ENCODE measurements at places on chromosomes 13 and 19. TPM values are rescaled to one million over a fixed set of nuclear protein-coding genes. Genes with fewer than 3 reads are reported as not detected.

DNA sequence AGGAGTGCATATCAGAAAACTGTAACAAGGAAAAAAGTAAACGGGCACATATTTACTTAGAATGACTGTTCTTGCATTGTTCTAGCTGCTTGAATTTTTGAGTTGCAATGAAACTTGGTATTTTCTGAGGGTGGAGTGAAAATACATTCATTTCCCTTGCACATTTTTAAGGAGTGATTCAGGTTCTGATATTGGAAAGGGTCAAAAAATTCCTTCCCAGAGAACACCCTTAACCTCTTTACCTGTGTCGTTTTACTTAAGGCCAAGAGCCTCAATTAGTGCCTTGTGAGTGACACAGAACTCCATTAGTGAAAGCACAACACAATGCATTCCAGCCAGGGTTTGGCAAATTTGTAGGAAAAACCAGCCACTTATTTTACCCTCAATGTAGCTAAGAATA is 2.3 kb downstream of the ITGBL1 start:
- no peak overlapping the region for H3K27ac ChIP-seq
- no peaks in the 10 kb centered on the region for H3K4me1 ChIP-seq
- H3K36me3 ChIP-seq, result no peaks in the 10 kb centered on the region
- no peaks in the 10 kb centered on the region for H3K27me3 ChIP-seq
- H3K4me3 ChIP-seq, result no peak overlapping the region
- DNase-seq, result no peak

- no peaks in the 10 kb centered on the region for H3K36me3 ChIP-seq
- H3K27ac ChIP-seq, result peak within 1 kb of the TSS; percentile 57
- peaks cover 7% of the 10 kb centered on the region for H3K27me3 ChIP-seq
Observed at GRCh38 chr19:11577451-11578257, at the start of gene ACP5. TSS of gene ACP5 (minus strand) at chr19:11577645. CDS start at chr19:11577317, 328 bp downstream.

GRCh38 chr13:28557725-28558520 is 63.0 kb upstream of the FLT1 start:
- peaks cover 9% of the 10 kb centered on the region for H3K4me1 ChIP-seq
- no peaks in the 10 kb centered on the region for H3K27me3 ChIP-seq
- no peaks in the 10 kb centered on the region for H3K36me3 ChIP-seq

DNA sequence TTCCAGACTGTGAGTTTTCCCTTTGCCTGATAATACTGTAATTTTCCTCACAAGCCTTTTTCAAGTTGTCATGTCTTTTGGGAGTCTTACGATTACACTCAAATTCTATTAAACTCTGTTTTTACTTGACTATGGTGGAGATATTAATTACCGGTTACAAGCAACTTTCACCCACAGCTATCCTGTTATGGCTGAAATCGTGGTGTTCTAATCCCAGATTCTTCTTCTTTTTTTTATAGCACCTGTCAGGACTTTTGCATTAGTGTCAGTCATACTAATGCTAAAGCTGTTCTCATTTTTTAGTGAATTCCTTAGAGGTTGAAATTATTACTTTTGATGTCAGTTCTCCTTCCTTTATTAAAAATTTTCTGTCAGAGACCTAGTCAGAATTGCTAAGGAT is 187.8 kb upstream of the CSNK1A1L start:
- H3K36me3 ChIP-seq, result no peaks in the 10 kb centered on the region
- no peak overlapping the region for H3K4me3 ChIP-seq
- DNase-seq, result no peak

Gene PRODH2
- total RNA-seq, result not detected

DNA sequence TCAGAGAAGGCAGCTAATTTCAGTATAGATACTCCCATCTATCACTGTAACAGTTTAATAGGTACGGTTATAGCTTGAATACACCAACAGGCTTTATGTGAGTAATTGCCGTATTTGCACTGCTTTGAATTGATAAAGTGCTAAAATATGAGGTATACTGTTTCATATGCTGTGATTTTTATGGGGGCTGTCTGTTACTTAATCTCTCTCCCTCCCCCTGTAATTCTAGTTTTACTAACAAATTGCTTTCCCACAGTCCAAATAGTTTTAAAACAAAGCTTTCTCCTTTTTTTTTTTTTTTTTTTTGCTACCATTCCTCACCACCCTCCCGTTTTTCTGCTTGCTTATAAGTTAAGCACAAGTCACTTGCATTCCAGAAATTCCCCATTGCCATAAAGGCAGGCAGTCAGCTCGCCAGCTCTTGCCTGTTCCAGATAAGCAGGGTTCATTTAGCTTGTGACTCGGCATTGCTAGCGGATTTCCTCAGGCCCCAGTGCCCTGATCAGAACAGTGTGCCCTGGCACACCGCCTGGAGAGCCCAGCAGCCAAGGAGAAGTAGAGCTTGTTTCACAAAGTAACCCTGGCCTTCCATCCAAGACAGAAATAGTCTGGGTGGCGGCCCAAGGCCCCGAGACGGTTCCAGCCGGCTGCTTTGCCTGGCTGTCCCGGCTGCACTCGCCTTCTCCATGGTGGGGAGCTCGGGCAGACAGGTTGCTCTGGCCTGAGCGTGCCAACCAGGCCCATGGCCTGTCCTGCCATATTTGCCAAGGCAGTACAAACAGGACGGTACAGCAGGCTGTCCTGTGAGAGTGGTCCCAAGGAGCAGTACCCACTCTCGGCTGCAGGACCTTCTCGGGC is 43.5 kb upstream of the NPAS1 start:
- peak overlapping the region; percentile 48 for H3K27ac ChIP-seq
- no peak overlapping the region for H3K4me3 ChIP-seq
- no peak for DNase-seq

DNA sequence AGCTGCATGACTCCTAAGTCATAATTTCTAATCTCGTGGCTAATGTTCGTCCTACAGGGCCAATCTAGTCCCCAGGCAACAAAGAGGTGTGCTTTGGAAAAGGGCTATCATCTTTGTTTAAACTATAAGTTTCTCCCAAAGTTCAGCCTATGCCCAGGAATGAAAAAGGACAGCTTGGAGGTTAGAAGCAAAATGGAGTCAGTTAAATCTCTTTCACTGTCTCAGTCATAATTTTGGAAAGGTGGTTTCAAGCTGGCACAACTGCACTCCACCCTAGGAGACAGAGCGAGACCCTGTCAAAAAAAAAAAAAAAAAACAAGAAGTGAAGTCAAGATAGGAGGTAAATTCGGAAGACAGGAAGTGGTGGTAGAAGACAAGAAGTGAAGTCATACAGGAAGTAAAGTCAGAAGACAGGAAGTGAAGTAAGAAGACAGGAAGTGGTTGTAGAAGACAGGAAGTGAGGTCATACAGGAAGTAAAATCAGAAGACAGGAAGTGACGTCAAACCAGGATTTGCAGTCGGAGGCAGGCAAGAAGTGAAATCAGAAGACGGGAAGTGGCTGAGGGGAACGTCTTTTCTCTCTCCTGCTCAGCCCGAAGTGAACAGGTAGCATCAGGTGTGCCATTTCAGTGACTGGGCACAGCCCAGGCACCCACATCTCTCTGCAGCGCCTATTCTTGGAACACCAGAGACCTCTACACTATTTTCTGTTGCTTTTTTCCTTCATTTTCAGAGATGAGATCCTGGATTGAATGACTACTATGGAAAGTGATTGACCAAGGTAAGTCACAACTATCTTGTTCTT is 32.2 kb downstream of the GP6 start:
- peaks cover 24% of the 10 kb centered on the region for H3K36me3 ChIP-seq
- H3K4me1 ChIP-seq, result peaks cover 26% of the 10 kb centered on the region

Gene LRRC4B
- total RNA-seq, result 42.5 TPM

- no peaks in the 10 kb centered on the region for H3K27me3 ChIP-seq
- peaks cover 9% of the 10 kb centered on the region for H3K4me1 ChIP-seq
- DNase-seq, result no peak
Observed at GRCh38 chr13:80249516-80250212, 91.3 kb downstream of the SPRY2 start.

- peaks cover 5% of the 10 kb centered on the region for H3K36me3 ChIP-seq
- no peaks in the 10 kb centered on the region for H3K4me1 ChIP-seq
- no peak overlapping the region for H3K27ac ChIP-seq
- H3K27me3 ChIP-seq, result no peaks in the 10 kb centered on the region
Observed at GRCh38 chr13:100875392-100876043, 200.9 kb upstream of the TMTC4 start.

GRCh38 chr13:100387416-100387815 is 201.2 kb downstream of the GGACT start:
- H3K4me3 ChIP-seq, result no peak overlapping the region
- DNase-seq, result no peak
- no peak overlapping the region for H3K27ac ChIP-seq
- peaks cover 7% of the 10 kb centered on the region for H3K36me3 ChIP-seq
- peaks cover 12% of the 10 kb centered on the region for H3K4me1 ChIP-seq

GRCh38 chr19:1356508-1356865 is 27.2 kb upstream of the NDUFS7 start:
- peaks cover 50% of the 10 kb centered on the region for H3K4me1 ChIP-seq
- H3K36me3 ChIP-seq, result peaks cover 9% of the 10 kb centered on the region
- no peaks in the 10 kb centered on the region for H3K27me3 ChIP-seq
- H3K4me3 ChIP-seq, result peak overlapping the region; percentile 93

GRCh38 chr13:22893777-22894176 is 287.0 kb upstream of the SGCG start:
- peaks cover 21% of the 10 kb centered on the region for H3K36me3 ChIP-seq
- H3K27me3 ChIP-seq, result no peaks in the 10 kb centered on the region
- H3K27ac ChIP-seq, result no peak overlapping the region
- H3K4me1 ChIP-seq, result no peaks in the 10 kb centered on the region
- no peak for DNase-seq

GRCh38 chr13:100275746-100276145 is 186.9 kb downstream of the PCCA start:
- no peaks in the 10 kb centered on the region for H3K27me3 ChIP-seq
- H3K36me3 ChIP-seq, result peaks cover 14% of the 10 kb centered on the region
- no peaks in the 10 kb centered on the region for H3K4me1 ChIP-seq
- H3K27ac ChIP-seq, result no peak overlapping the region
- no peak for DNase-seq

All from neural crest cell (in vitro differentiated cells).